ENCODE measurements at places on chromosomes 7 and 10.

DNA sequence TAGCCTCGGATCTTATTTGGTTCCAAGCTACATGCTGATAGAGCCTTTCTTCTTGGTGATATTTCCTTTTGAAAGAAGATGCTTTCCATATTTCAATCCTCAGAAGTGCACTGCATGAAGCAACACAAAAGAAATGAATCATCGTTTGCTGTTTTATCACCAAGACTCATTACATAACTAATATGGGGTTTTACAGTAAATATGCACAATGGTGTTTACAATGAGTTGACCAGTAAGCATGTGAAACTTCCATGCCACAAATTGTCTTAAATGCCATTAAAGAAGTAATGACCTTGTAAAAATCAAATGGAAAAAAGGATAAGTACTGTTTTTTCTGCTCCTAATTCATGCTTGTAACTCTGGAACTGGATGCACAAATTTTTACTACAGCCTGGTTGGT lies 1017.0 kb upstream of the GHITM start:
- DNase-seq = no peak

GRCh38 chr7:24816868-24817267 lies 59.6 kb upstream of the GSDME start:
- no peak for DNase-seq

- DNase-seq = no peak
These were observed 40.3 kb downstream of the AGAP3 start for GRCh38 chr7:151126491-151127137.

DNA sequence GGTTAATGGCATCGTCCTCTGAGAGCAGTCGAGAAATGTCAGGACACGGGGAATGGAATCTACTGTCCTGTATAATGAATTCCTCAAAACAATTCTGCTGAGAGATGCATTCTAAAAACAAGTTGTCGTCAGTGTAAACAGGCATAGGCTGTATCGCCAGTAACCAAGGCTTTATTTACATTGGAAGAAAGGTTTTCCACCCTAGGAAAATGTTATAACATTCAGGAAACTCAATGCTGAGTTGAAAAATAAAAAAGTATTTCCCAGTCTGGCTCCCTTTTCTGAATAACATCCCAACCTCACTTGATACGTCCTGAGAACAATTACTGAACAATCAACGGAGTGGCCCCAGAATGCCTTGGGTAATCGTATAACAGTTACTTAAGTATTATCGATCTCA lies 79.6 kb upstream of the UCN3 start:
- DNase-seq = no peak

GRCh38 chr10:27319752-27320431 lies 79.3 kb upstream of the ACBD5 start:
- DNase-seq = no peak

DNA sequence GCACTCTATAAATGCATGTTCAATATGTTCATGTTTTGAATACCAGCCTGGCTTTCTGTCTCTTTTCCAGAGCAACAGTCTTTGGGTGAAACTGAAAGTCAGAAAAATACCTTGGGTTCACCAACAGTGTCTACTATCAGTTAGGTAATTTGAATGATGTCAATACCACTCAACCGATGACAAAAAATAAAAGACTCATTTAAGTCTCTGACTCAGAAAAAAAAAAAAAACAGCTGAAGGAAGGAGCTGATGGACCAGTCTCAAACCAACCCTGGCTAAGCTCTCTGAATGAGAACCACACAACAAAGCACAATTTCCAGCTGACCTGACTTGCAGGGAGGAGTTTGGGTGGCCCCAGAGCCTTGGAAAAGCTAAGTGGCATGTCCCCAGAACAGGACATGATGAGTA lies 42.5 kb downstream of the ABLIM1 start:
- no peak for DNase-seq

GRCh38 chr7:158292948-158293347 lies 294.7 kb downstream of the PTPRN2 start:
- DNase-seq = no peak

All from hematopoietic multipotent progenitor cell treated with erythropoietin and hydrocortisone succinate and interleukin-3 and kit ligand, for 8 days (in vitro differentiated cells).